ENCODE measurements at places on chromosomes 1 and 21.
A peak's percentile ranks its signal among the peaks of the same experiment; 100 is the strongest.

- DNase-seq: no peak
Observed at GRCh38 chr1:186978596-186979556, 150.1 kb downstream of the PLA2G4A start.

DNA sequence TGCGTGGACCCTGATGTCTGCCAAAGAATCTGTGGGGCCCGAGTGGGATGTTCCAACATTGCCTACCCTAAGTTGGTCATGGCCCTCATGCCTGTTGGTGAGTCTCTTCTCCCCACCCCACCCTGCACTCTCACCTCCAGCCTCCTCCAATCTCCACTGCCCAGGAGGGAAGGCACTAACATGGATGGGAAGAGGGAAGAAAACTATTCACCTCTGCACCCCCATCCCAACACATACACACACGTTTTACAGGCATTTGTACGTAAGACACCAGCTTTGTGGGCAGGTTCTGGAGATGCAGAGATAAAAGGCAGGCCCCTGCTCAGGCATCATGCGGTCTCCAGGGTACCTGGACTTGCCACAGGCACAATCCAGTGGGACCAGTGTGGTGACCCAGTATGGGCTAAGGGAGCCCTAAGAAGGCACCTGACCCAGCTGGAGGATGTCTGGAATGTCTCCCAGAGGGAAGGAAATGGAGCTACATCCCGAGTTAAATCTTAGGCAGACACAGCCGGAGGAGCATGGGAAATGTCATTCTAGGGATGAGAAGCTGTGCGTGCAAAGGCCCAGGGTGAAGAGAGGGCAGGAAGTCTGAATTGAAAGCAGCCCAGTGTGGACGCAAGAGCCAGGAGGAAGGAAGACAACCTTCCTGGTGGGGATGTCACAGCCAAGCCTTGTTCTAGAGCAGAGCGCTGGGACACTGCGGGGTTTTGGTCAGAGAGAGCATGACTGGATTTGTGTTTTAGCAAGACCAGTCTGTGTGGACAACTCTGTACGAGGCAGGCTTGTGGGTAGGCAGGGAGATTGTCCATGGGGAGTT is 11.4 kb downstream of the SLC5A9 start:
- DNase-seq: no peak

- no peak for DNase-seq
Observed at GRCh38 chr1:24329331-24329730, 10.2 kb downstream of the GRHL3 start.

DNA sequence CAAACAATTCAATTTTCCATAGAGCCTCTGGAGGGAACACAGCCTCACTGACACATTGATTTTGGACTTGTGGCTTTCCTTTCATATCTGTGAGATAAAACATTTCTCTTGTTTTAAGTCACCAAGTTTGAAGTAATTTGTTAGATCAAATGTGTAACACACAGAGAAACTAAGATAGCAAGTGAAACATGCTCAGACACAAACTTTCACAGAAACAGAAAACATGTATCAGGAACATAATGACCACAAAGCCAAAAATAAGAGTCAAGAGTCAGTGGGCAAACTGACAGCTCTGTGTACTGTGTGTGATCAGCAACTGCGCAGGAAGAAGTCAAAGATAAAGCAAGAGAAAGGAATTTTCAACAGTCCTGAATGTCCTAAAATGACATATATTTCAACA is 1237.5 kb downstream of the AMY1C start:
- no peak for DNase-seq

DNA sequence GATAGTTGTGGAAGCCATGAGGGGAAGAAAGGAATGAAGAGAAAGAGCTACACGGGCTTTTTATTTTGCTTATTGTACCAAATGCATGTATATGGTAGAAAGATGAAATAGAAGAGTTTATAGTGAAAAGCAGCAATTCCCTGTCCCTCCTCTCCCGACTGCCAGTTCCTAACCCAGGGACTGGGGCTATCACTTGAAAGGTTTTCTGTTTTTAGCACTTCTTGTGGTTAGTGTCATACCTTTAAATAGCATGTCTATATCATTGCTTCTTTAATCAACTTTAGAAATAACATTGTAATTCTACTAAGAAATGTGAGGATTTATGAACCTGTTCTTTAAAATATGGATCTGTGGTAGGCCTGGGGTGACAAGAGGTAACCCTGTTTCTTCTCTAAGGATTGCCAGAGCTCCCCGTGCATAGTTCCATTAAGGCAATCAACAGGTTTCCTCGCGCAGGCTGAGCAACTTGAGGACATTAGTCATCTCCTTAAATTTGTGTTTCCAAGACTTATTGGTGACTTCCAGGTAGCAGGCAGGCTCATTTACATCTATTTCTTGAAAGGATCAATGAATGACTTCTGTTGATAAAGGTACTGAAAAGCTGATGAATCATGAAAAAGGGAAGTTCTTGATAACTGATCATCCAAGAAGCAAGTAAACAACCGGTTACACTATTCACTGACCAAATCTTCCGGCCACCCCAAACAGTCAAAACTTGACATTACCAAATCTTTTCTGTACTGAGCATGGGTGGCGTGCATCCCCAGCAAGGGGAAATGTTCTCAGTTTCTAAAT is 37.8 kb upstream of the S1PR1 start:
- no peak for DNase-seq

DNA sequence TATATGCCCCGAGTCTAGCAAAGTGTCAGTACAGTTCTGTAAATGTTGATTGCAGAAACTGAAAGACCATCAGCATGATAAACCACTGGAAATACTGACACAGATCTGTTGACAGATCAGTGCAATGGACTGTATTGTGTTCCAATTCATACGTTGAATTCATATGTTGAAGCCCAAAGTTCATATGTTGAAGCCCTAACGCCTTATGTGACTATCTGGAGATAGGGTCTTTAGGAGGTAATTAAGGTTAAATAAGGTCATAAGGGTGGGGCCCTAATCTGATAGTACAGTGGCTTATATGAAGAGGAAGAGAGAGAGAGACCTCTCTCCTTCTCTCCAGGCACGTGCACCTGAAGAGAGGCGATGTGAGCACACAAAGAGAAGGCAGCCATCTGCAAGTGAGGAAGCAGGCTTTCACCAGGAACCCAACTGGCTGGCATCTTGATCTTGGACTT is 144.7 kb downstream of the MRPL39 start:
- no peak for DNase-seq

GRCh38 chr1:190940951-190941350 is 463.3 kb upstream of the BRINP3 start:
- no peak for DNase-seq

DNA sequence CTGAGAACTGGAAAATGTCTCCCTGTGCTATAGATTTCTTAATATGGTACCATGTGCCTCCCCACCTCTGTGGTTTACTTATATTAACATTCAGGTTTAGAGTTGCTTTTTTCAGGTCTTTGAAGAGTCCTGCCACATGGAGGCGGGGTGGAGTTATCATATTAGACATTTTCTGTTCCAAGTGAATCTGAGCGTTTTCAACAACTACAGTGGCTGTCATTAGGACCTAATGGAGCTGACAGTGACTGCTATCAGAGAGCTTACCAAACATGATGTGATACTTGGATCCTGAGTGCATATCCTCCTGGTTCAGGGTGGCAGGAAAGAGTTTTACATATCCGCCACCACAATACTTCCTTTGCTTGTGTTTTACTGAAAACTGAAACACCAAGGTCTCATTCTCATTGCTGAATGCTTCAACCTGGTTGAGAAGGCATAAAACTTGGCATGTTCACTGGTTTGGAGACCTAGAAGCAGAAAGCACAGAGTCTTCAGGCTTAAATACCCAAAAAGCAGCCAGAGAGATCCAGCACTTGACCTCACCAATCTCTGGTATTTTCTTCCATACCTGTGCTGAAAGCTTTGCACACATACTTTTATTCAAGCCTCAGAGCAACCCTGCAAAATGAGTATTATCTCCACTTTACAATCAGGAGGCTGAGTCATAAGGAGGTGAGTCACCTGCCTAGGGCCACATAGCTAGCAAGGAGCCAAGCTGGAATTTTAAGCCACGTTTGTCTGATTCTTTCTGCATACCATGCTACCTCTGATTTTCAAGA is 47.4 kb upstream of the OSBPL9 start:
- DNase-seq: peak; percentile 50

DNA sequence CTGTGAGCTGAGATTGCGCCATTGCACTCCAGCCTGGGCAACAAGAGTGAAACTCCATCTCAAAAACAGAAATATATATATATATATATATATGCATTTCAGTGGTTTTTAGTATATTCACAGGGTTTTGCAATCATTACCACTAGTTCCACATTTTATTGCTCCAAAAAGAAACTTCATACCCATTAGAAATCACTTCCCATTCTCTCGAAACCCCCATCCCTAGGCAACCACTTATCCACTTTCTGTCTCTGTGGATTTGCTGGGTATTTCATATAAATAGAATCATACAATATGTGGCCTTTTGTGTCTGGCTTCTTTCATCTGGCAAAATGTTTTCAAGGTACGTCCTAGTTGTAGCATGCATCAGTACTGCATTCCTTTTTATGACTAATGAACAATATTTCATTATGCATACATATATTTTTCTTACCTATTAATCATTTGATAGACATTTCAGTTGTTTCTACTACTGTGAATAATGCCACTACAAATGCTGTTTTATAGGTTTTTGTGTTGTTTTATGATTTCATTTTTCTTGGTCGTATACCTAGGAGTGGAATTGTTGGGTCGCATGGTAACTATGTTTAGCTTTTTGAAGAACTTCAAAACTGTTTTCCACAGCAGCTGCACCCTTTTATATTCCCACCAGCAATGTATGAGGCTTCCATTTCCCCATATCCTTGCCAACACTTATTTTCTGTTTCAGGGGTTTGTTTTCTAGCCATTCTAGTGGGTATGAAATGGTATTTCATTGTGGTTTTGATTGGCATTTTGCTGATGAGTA is 95.9 kb downstream of the PHTF1 start:
- no peak for DNase-seq

DNA sequence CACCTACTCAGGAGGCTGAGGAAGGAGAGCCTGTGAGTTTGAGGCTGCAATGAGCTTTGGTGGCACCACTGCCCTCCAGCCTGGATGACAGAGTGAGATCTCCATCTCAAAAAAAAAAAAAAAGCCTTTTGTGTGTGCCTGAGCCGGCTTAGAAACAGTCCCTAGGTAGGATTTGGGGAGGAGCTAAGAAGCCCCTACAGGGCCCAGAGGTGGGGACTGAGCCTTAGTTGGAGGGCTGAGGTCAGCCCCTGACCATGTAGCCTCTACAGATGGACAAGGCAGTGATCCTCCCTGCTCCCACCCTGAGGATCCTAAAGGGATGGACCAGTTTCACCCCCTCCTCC is 2.5 kb downstream of the ADAMTSL4 start:
- no peak for DNase-seq

DNA sequence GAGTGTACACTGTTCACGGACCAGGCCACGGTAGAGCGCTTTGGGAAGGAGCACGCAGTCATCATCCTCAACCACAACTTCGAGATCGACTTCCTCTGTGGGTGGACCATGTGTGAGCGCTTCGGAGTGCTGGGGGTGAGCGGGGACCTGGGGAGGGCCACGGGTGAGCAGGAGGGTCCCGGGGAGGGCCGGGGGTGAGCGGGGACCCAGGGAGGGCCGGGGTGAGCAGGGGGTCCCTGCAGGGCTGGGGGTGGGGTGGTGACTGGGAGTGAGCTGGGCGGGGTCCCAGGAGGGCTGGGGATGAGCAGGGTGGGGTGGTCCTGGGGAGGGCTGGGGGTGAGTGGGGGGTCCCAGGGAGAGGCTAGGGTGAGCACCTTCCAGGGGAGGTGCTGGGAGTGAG is 44.1 kb upstream of the TRAPPC10 start:
- DNase-seq: no peak

GRCh38 chr1:28509705-28510272 is 3.9 kb downstream of the RCC1 start:
- DNase-seq: peak; percentile 32

DNA sequence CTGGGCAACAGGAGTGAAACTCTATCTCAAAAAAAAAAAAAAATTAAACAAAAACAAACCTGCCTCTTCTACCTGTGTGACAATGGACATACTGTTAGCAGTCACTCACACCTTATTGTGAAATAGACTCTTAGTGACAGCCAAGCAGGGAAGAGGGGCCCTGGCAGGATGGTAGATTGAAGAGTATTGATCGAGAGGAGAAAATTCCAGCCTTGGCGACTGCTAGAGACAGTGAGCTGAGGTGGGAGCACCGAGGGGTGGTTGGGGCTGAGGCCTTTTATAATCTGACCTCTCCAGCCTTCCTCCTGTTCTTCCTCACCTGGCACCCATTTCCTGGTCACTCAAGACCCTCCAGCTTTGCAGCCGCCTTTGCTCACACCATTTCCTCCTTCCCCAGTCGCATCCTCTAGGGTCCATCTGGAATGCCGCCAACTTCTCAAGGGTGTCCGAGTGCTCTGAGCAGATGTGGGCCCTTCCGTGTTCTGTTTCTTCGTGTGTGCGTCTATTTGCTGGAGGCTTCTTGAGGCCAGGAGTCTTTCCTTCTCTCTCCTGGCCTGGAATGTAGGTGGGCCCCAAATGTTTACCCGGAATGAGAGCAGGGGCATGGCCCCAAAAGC is 196.9 kb upstream of the TMEM51 start:
- no peak for DNase-seq

DNA sequence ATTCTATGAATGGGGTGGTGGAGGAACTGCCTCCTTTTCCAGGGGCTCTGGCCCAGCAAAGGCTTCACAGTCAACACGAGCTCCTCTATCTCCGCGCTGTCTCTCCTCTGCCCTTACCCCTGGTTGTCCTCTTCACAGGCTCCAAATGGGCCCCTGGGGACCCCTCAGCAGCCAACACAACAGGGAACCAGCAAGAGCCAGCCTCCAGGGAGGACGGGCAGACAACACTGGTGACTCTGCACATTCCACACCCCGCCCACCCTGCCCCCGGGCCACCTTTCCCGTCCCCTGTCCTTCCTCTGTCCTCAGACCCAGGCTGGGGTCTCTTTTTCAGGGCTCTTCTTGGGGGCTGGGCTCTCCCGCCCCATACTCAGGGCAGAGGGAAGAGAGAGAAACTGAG is 17.5 kb upstream of the ETV3 start:
- DNase-seq: peak; percentile 28

GRCh38 chr1:60114745-60115318 is 41.3 kb upstream of the C1orf87 start:
- DNase-seq: no peak

DNA sequence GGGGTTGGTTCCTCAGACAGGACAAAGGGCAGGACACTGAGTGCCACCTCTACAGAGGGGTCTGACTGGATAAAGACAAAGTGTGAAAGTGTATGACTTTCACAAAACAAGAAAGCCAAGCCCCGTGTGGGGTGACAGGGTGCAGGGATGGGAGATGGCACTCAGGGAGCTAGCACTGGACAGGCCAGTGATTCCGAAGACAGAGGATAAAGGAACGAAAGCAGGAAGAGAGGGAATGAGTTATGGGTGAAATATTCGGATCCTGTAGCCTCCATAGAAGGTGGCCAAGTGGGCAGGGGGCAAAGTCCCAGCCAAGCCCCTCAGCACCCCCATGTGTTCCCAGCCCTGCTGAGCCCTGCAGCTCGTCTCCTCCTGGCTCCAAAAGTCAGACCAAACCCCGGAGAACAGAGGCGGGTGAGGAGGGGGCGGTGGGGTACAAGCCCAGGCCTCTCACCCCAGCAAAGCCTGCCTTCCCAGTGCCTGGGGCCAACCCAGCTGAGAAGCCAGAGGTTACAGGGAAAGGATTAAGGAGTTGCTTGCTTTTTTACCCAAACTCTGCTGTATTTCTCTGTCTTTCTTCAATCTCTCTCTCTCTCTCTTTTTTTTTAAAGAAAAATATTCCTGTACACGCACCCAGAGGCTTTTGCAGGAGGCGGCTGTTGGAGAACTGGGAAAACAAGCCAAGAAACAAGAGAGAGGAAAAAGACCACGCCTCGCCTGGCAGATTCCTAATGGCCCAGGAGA is 14.0 kb upstream of the WASF2 start:
- DNase-seq: no peak

GRCh38 chr1:246058466-246058865 is 448.6 kb downstream of the SMYD3 start:
- DNase-seq: no peak
